Activated CD4-positive, alpha-beta T cell treated with anti-CD3 and anti-CD28 coated beads, Interleukin-2, amount 10 ng/mL, durations not matched to agents 24 days and 14 days (primary cell): ENCODE measurements at places on chromosomes 5 and 9. TPM values are rescaled to one million over a fixed set of nuclear protein-coding genes. Genes with fewer than 3 reads are reported as not detected.

IL5 gene
- total RNA-seq, result 7.0 and 7.1 TPM in 2 replicates

SIT1 gene
- total RNA-seq, result 80.4 and 81.8 TPM in 2 replicates

GFPT2 gene
- total RNA-seq, result 0.42 TPM in 1 of 2 replicates, not detected in the other

DBH gene
- total RNA-seq, result not detected in 2 replicates

DNA sequence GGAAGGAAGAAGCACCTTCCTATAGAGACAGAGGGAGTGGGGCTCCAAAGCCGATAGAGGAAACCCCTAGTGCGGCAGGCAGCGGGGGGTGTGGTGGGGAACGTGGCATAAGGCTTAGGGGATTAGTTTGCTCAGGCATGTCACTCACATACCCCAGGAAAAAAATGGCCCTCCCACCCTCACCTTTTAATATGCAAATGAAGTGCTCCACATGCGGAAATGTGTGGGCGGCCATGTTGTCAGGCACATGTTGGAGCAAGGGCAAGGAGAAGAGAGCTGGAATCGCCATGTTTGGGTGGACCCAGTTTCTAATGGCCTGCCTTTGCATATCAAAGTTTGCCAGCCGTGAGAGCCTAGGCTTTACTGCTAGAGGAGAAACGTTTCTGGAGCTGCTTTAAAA is 758.8 kb downstream of the NR2F1-AS1 start:
- no peak for DNase-seq

GRCh38 chr5:112693301-112693700 is 44.4 kb upstream of the APC start:
- no peak for DNase-seq

DNA sequence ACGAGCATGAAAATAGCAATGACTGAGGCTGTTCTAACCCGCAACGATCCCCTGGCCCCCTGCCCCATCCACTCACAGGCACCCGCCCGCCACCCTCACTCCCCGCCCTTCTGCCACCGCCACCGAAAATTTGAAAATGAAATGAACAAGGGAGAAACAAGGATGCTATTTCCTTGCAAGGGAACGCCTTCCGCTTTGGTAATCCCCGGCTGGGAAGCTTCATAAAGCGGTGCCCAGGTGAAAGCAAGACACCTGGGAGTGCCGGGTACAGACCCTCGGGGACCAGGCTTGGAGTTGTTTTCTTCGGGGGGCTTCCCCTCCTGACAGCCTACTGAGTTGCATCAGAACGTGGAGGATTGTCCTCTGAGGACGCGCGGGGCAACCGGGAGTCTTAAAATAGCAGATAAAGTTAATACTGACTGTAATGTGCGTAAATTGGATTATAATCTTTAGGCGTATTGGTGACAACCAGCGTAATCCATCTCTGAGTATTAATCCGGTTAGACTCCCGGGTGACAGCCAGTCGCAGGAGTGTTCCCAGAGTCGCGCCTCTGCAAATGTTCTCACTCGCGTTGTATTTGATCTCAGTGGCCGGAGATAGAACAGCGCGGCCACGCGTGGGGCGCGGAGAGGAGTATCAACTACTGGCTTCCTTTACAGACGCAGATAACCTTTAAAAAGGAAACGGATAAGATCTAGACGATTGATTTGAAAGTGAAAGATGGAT is 885 bp upstream of the MLLT3 start:
- peak; percentile 92 for DNase-seq

DNA sequence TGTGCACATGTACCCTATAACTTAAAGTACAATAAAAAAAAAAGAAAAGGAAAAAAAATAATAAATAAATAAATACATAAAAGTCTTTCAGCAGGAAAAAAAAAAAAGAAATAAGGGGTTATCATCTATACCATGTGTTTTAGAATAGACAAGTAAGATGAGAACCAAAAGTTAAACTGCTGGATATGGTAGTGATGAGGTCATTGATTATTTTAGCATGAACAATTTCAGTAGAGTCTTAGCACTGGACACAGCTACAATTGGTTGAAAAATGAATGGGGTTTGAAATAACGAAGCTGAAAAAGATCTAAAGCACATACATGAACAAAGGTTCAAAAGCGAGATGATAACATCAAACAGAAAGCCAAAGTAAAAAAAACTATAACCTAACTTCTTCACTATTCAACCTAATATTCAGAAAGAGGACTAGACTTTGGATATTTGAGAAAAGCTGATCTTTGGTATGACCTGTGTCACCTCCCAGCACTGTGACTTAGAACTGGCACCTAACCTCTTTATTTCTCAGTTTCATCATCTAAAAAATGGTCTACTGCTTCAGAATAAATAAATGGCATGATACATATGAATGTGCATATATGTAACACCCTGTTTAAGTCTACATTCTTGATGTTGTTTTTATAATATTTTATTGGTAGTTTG is 133.3 kb downstream of the RAB3C start:
- no peak for DNase-seq

DNA sequence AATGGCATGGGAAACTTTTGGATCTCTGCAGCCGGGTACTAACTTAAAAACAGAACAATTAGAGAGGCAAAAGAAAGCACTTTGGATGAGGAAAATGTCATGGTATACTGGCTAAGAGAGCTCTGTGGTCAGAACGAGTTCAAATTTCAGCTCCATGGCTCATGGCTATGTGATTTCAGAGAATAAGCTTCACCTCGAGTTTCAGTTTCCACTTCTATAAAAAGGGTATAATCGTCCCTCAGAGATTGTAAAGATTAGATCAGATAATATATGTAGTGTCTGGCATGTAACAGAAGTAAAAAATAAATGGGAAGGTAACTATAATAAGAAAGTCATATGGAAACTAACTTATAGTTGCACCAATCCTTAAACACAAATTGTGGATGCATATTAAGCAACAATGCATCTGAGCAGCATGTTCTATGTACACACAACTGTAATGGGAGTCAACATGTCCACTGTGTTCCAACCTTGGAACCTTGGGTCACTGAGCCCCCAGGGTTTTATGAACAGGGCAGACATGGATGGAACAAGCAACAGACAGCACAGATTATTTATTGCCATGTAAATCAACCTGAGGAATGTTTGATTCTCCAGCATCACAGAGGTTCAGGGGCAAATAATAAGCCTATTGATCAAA is 145.4 kb downstream of the MAPKAP1 start:
- DNase-seq, result no peak

DNA sequence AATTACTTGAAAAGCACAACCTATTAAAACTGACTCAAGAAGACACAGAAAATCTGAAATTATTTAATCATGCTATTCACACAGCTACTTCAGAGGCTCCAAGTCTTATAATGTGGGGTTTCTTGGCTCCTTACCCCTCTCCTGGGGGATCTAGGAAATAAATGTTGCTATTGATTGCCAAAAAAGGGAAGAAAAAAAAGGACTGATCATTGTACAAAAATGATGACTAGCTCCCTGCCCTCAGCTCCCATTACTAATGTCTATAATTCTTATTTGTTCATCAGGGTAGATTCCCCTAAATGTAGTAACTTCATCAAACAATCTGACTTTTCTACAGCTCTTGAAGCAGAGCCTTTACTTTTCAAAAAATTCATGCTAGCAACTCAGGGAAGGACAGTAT is 3.3 kb upstream of the SMC5 start:
- no peak for DNase-seq

- no peak for DNase-seq
Observed at GRCh38 chr5:155485386-155485785, 471.8 kb downstream of the KIF4B start.

DNA sequence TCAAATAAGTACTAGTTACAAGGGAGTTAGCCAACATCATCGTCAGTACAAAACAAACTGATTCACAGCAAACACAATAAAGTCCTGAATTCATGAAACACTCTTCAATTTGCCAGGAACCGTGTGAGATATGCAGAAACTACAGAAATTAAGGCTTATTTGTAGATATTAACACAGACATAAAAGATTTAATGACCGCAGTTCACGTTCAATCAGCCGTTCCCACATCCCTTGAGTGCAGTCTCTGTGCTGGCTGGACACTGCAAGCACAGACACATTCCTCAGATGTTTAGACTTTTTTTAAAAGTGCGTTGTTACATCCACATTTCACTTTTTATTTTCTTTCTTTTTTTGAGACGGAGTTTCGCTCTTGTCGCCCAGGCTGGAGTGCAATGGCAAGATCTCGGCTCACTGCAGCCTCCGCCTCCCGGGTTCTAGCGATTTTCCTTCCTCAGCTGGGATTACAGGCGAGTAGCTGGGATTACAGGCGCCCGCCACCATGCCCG is 566 bp upstream of the CEP78 start:
- DNase-seq, result peak; percentile 45

DNA sequence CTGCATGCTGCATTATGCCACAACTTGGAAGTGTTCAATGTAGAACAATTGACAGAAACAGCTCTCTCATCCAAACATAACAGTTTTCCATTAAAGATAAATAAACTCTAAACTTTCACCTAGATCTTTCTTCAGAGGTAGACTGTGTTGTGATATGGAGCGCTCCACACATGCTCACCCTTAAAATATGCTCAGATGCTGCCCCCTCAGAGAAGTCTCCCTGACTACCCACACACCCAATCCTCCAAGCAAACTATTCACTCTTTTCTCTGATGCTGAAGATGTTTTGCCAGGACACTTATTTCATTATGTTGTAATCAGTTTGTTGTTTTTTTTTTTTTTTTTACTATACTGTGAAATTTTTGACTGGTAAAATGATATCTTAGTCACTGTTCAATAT is 206.6 kb upstream of the RASA1 start:
- DNase-seq, result no peak

DNA sequence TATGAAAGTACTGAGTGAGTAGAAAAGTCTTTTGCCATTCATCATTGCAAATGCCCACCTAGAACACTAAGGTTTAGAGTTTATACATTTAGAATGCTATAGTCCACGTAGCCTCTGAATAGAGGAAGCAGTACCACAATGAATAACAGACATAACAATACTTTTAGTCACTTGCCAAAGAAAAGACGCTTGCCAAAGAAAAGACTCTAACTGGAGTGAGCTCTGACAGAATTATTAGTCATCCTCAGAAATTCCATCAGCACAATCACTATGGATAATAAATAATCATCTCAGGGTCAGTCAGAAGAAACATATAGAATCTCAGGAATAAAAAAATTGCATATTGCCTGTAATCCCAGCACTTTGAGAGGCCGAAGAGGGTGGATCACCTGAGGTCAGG is 168.5 kb upstream of the TARS1 start:
- no peak for DNase-seq

- no peak for DNase-seq
Observed at GRCh38 chr5:582936-583635, 29.1 kb upstream of the CEP72 start.

DNA sequence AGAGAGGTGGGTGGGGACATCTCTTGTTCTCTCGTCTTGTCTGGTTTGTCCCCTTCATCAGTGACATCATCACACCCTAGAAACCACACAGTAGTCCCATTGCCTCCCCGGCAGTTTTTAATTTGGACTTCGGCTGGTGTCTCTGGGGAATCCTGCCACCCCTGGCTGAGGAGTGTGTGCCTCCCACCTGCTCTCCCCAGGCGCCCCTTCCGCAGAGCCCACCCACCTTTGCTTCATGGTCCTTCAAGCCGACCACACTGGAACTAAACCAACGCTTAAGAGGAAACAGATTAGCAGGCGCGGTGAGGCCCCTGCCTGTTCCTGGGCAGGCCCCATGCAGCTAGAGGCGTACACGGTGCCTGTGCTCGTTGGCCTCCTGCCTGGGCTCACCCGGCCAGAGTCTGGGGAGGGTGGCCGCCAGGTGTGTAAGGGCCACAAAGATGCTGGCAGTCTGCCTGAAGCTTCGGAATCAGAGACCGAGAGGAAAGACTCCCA is 107.6 kb upstream of the SPRY4 start:
- peak; percentile 76 for DNase-seq

- DNase-seq, result no peak
Observed at GRCh38 chr9:132644251-132644650, 25.5 kb downstream of the DDX31 start.

GRCh38 chr9:127390248-127390545 is 6.8 kb upstream of the SLC2A8 start:
- no peak for DNase-seq

DNA sequence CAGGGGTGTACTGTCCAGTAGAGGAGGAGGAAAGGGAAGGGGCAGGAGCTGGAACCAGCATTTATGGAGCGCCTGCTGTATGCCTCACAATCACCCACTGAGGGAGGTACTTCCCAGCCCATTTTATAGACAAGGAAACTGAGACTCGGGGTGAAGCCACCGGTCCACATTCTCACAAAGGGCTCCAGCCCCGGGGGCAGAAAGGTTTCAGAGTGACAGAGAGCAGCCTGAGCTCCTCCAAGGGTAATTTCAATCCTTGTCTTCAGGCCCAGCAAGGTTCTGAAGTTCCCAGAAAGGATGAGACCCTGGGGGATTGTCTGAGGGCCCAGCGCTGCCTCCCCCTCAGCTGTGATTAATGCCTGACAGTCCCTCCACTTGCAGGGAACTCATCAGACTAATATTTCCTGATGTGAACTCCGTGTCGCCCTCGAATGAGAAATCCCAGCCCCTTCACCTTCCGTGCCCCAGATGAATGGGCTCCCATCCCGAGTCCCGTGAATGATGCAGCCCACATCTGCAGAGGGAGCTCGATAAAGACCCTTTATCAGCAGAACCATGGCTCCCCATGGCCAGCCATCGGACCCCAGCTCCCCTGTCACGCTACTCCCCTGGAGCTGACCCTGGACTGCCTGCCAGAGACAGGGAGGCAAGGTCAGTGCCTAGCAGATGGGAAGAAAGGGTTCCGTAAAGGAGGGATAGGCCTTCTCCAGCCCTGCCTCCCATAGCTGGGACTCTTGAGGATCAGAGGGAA is 32.1 kb upstream of the MVB12B start:
- DNase-seq, result no peak
